Esophagus squamous epithelium (tissue), 5 donors: ENCODE measurements at places on chromosomes 4 and X.

DNA sequence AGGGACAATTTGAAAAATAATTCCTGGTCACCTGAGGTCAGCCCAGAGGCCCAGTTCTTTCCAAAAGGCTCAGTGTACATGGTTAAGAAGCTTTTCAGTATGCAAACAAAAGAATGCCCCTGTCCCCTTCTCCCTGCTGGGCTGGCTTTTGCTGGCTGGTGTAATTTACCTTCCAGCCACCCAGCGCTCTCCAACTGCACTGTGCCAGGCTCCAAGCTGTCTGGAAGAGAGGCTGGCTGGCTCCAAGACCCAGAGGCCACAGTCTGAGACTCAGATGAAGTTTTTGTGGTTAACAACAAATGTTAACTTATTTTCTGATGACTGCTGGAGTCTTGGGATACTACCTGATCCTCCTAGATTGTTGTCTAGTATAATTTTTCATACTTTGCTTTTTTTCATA is 11.9 kb upstream of the KIT start:
- DNase-seq, result no peak

DNA sequence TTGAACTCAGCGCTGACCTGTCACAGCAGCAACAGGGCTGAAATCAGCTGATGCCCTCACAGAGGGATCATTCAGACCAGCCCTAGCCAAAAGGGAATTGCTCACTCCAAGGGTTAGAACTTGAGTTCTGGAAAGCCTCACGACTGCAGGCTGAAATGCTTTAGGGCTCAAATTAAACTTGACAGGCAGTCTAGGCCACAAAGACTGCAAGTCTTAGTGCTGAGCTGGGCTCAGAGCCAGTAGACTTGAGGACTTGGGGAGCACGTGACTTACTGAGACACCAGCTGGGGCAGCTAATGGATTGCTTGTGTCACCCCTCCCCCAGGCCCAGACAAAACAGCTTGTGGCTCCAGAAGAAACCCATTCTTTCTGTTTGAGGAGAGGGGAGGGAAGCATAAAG is 119.0 kb upstream of the SLC6A14 start:
- DNase-seq, result no peak

DNA sequence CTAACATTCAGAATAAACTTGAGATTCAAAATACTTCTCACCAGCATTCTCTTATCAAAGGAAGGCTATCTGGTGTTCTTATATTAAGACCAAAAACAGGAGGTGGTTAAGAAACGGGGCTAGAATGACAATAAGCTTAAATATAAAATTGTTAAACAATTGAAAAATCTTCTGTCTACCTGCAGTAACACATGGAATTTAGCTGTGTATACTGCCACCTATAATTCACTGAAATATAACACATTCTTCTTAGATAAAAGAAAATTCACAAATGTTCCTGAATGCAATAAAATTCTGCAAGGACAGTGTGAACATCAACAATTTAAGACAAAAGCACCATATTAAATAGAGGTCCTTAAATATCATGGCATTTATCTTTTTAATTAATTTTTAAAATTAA is 11.5 kb upstream of the PCDH10 start:
- DNase-seq, result no peak

- no peak for DNase-seq
Measured at GRCh38 chr4:171186700-171187099, 626.5 kb upstream of the GALNTL6 start.

DNA sequence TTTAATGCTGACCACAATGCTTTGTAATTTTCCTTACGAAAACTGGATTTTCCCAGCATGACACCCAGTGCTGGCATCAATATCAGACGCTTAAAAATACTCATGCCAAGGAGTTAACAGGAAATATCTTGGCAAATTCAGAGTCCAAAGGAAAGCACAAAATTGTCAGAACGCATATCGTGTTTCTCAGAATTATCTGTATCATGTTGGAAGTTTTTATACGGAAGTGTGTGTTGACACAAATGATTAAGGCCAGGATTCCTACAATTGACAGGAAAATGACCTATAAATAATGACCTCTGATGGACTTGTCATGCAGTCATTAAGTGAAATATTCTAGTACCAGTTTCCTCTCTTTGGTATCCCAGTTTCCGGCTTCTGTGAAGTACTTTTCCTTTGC is 132.1 kb upstream of the TLL1 start:
- no peak for DNase-seq

DNA sequence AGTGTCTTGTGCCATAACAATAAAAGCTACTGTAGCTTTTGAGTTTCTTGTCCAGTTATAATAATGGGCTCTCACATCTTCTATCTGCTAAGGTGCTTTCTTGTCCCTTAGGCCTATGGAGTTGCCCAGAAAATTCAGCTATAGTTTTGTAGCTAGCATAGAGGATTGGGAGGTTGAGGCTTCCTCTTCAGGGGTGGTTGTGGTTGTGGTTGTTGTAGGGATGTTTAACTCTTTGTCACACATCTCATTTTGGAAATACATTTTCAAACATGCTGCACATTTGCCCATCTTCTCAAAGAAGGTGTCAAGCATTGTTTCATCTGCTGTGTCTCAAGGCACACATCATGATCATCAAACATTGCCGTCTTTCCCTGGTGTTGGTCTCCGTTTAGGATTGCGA is 65.0 kb downstream of the ATXN3L start:
- DNase-seq, result no peak
